ENCODE measurements at places on chromosomes 16 and 17.

DNA sequence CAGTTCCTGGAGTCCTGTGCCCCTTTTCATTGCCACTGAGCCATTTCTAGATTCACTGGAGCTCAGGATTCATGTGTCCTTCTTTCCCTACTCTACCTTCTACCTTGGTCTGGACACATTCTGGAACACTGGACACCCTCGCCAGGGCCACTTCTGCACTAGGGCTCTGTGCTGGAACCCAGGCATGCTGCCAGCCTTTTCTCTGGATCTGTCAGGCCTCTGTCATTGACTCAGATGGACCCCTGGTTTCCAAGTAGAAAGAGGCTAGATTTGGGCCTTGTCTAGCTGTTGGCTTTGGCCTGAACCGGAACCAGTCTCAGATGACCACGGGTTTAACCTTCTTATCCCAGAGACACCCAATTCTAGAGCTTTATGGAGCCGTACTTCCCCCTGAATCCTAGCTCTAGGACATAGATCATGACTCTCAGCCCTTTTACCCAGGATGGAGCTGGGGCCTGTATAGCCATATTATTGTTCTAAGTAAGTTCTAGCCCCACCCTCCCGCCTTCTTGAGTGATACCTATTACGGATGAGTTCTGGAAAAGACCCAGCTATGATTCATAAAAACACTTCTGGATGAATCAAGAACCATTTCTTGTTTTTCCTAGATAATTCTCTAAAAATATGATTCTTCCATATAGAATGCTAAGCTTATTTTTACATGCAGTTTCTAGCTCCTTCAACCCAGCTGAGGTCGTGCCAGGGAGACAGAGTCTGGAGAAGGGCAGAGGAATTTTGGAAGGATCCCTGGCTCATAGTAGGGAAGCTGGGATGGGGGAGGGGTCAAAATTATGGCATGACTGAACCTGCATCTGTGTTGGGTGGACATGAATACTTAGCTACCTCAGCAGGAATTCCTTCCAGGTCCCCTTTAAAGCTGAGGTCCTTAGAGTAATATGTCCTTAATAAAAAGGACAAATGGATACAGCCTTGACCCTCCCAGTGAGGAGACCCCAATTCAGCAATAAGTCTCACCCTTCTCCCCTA is 1.1 kb upstream of the CHRNB1 start:
- no peak for DNase-seq

GRCh38 chr16:30186444-30186781 is 3.0 kb downstream of the CORO1A start:
- DNase-seq: no peak

- no peak for DNase-seq
These were observed 18.9 kb downstream of the UTP6 start for GRCh38 chr17:31882571-31882970.

- no peak for DNase-seq
These were observed 121.3 kb downstream of the MGAT5B start for GRCh38 chr17:76989519-76989918.
